Mucosa of descending colon (tissue), 3 donors: ENCODE measurements at places on chromosomes 7 and 10.

GRCh38 chr7:80284855-80285254 is 150.2 kb downstream of the GNAI1 start:
- no peak for DNase-seq

- no peak for DNase-seq
These were observed 159.9 kb upstream of the SLC25A13 start for GRCh38 chr7:96481796-96482195.

- DNase-seq = no peak
These were observed 33.0 kb upstream of the VKORC1L1 start for GRCh38 chr7:65839846-65840245.

DNA sequence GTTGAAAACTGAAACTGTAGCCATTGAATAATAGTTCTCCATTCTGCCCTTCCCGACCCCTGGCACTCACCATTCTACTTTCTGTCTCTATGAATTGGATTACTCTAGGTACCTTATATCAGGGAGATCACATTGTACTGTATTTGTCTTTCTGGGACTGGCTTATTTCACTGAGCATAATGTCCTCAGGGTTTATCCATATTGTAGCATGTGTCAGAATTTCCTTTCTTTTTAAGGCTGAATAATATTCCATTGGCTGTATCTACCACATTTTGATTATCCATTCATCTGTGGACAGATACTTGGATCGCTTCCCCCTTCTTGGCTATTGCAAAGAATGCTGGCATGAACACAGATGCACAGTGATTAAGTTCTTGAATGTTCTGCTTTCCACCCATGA is 107.4 kb downstream of the CDH23 start:
- DNase-seq = no peak

GRCh38 chr7:50962281-50962883 is 179.7 kb upstream of the GRB10 start:
- no peak for DNase-seq

DNA sequence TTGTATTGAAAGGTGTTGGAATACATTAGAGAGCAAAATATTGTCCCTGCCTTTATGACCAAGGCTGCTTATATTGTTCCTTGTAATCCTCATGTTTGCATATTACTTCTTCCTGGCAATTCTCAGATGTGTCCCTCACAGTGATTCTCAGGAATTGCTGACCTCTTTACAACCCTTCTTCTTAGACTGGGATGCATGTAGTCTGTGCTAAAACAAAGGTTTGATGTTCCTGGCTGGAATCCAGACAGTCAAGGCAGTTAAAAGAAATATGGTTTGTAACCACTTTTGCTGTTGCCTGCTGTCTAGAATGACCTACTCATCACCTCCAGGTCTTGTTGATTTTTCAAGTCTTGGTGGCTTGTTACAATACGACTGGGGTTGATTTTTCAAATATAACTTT is 367.6 kb downstream of the HGF start:
- DNase-seq = peak; percentile 41

- DNase-seq = no peak
These were observed 63.4 kb upstream of the PLA2G12B start for GRCh38 chr10:73017955-73018480.

GRCh38 chr10:31927884-31928548 is 615 bp downstream of the ARHGAP12 start:
- peak; percentile 87 for DNase-seq

- no peak for DNase-seq
These were observed 30.7 kb downstream of the HABP2 start for GRCh38 chr10:113583571-113583970.

DNA sequence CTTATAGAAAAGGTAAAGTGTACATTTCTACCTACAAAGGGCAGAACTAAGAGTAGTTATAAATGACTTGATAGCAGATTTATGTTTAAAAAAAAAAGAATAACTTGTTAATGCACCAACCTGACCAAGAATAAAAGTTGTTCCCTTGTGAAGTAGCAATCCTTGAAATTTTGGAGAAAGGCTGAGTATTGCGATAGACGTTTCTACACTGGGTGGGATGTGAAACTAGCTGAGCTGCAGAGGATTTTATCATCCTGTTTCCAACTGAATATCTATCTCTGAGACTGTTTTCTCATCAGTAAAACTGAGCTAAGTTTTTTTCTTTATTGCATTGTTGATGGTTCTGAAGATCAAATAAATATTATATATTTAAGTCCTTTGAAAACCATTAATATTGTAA is 14.6 kb downstream of the MDFIC start:
- no peak for DNase-seq
